ENCODE measurements at places on chromosomes 5 and 9. TPM values are rescaled to one million over a fixed set of nuclear protein-coding genes. Genes with fewer than 3 reads are reported as not detected.

- H3K4me3 ChIP-seq = no peak overlapping the region
- H3K36me3 ChIP-seq = no peaks in the 10 kb centered on the region
- peak; percentile 37 for DNase-seq
- no peaks in the 10 kb centered on the region for H3K27me3 ChIP-seq
- no peaks in the 10 kb centered on the region for H3K4me1 ChIP-seq
- no peak overlapping the region for H3K27ac ChIP-seq
Observed at GRCh38 chr5:116361171-116361967, 213.3 kb downstream of the SEMA6A start.

- H3K36me3 ChIP-seq = peaks cover 86% of the 10 kb centered on the region
- H3K4me3 ChIP-seq = no peak overlapping the region
- no peaks in the 10 kb centered on the region for H3K27me3 ChIP-seq
Observed at GRCh38 chr9:97647996-97648395, 14.4 kb downstream of the NCBP1 start.

GRCh38 chr5:144205141-144205551 lies 34.5 kb downstream of the KCTD16 start:
- no peaks in the 10 kb centered on the region for H3K27me3 ChIP-seq
- H3K36me3 ChIP-seq = no peaks in the 10 kb centered on the region
- no peak overlapping the region for H3K27ac ChIP-seq
- H3K4me1 ChIP-seq = peaks cover 7% of the 10 kb centered on the region
- DNase-seq = peak; percentile 65
- H3K4me3 ChIP-seq = peak overlapping the region; percentile 51

- H3K27me3 ChIP-seq = no peaks in the 10 kb centered on the region
- peak overlapping the region; percentile 93 for H3K4me3 ChIP-seq
- no peak for DNase-seq
- H3K36me3 ChIP-seq = peaks cover 2% of the 10 kb centered on the region
- peak overlapping the region; percentile 95 for H3K27ac ChIP-seq
Observed at GRCh38 chr9:78295731-78296130, 1.2 kb upstream of the PSAT1 start.

GRCh38 chr9:96844040-96844439 lies 10.3 kb downstream of the ZNF782 start:
- no peak overlapping the region for H3K4me3 ChIP-seq
- no peak overlapping the region for H3K27ac ChIP-seq
- peaks cover 37% of the 10 kb centered on the region for H3K36me3 ChIP-seq
- no peak for DNase-seq
- H3K27me3 ChIP-seq = no peaks in the 10 kb centered on the region
- no peaks in the 10 kb centered on the region for H3K4me1 ChIP-seq

DNA sequence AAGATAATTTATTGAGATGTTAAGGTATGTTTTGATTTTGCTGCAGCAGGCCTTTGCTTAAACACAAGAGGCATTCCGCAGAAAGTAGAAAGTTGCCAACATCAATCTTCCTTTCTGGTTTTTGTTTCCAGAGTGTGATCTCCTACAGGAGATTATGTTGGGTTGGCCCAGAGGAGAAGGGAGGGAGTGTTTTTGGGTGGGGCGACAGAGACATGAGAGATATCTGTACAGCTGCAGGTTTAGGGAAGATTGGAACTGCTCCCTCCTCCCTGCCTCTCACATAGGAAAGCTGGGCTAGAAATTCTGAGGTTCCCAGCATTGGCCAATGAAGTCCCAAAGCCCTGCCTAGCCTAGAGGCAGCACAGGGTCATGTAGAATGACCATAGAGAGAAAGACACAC lies 211.0 kb downstream of the CEMIP2 start:
- H3K36me3 ChIP-seq = no peaks in the 10 kb centered on the region
- no peak overlapping the region for H3K27ac ChIP-seq
- peaks cover 19% of the 10 kb centered on the region for H3K27me3 ChIP-seq
- H3K4me1 ChIP-seq = no peaks in the 10 kb centered on the region

The PCDHGA5 gene
- polyA plus RNA-seq = 0.57 TPM

The TMEM252 gene
- not detected for polyA plus RNA-seq

The ROPN1L gene
- polyA plus RNA-seq = 0.31 TPM

Measured in SK-N-SH (cell line).